CD4-positive, alpha-beta T cell treated with Interleukin-4 for 1 hour (primary cell): ENCODE measurements at places on chromosomes 6 and 20.

DNA sequence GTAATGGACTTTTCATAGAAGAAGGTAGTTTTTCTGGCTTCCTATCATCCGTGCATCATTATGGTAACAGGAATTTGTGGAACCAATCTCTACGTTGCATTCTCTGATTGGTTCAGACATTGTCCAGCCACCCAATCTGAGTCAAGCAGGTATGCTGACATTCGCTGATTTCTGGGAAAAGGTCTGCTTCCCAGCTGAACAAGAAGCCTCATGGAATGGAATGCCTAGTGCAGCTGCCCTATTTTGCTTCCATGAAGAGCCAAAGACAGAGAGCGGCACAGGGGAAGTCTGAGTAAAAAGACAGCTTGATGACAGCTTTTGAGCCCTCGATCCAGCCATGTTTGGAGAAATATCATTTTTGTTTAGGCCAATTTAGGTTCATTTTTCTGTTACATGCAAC lies 38.5 kb upstream of the TXLNB start:
- DNase-seq: no peak

GRCh38 chr6:15343490-15344191 lies 97.8 kb downstream of the JARID2 start:
- DNase-seq: no peak

DNA sequence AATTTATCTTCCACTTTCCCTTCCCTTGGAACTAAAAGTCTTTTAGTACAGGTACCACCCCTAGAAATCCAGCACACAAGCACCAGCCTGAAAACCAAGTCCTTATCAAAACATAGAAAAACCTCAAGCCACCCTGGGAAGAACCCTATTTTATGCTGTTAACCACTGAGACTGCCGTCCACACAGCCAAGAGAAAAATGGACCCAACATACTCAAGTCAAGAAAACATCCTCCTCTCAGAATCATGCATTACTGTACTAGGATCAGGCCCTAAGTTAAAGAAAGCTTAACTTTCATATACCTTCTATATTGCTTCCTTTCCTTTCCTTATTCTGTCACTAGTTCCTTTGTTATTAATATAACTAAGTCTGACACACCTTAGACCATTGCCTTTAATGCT lies 16.9 kb upstream of the GOPC start:
- no peak for DNase-seq

DNA sequence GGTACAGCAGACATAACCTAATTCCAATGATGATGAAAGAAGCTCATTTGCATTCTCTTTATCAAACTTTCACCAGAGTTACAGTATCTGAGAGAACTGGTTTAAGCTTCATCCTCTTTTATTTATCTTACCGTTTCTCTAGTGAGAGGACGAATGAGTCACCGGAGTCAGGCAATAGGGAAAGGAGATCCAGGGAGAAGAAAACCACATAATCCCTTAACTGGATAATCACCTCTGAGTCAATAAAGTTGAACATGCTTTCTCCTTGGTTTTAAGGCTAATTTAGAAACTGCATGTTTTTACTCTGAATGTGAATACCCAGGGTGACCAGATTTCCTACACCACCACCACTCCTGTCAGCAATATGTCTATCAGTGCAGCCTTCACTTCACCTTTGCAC lies 313.7 kb upstream of the TBX18 start:
- no peak for DNase-seq

DNA sequence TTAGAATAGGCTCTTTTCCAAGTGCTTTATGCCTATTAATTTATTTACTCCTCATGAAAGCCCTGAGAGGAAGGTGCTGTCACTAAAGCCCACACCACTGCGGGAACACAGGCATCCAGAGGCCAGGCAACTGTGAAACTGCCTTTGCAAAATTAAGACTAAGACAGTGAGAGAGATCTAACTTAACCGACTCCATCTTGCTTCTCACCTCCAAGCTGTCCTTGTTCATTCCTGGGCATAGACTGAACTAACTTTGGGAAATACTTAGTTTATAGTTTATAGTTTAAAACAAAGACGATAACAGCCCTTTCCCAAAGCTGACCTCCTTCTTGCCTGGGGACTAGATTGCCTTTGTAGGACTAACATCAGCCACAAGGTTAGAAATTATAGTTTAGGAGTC lies 80.1 kb downstream of the RSPH3 start:
- no peak for DNase-seq

- no peak for DNase-seq
These were observed 96.7 kb upstream of the ARG1 start for GRCh38 chr6:131476362-131476761.

- DNase-seq: no peak
These were observed 31.9 kb upstream of the FUCA2 start for GRCh38 chr6:143543435-143543834.

DNA sequence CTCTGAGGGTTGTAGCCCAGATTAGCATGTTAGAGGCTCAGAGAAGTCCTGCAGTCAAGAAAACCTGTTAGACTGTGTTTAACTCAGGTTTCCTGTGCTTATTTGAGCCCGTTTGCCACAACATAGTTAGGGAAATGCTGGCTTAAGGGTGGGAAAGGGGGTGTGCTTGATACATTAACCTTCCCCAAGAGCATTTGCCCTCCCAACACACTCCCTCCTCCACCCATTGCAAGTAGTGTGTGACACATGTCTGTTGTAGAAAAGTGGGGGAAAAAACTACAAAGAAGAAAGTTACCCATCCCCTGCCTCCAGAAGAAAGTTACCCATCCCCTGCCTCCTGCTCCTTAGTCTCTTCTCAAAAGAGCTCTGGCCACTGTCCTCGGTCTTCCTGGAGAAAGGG lies 36.8 kb upstream of the MRPS18A start:
- no peak for DNase-seq

- DNase-seq: no peak
These were observed 51.1 kb downstream of the MMS22L start for GRCh38 chr6:97231911-97232310.

DNA sequence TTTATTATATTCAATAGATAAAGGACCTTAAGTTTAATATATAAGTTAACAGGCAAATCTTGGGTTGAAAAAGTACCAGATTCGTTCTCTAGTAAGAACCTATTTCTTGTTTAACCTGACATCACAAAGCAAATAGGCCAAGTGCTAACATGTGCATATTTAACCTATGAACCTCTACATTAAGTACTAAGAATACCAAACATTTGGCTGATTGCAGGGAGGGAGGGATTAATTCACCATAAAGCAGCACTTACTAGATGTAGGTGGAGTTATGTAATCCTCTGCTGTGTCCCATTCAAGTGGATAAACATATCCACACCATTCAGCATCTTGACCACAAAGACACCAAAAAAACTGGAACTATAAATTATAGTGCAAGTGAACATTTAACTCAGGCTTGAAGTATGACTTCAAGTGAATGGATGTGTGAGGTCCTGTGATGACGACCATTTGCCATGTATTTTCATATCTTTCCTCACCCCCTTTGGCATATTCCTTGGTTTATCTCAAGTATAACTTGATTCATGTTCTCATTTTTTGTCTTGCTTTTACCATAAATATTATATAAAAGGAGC lies 10.2 kb downstream of the STX11 start:
- no peak for DNase-seq

- no peak for DNase-seq
These were observed 163.8 kb downstream of the AIG1 start for GRCh38 chr6:143224516-143224915.

DNA sequence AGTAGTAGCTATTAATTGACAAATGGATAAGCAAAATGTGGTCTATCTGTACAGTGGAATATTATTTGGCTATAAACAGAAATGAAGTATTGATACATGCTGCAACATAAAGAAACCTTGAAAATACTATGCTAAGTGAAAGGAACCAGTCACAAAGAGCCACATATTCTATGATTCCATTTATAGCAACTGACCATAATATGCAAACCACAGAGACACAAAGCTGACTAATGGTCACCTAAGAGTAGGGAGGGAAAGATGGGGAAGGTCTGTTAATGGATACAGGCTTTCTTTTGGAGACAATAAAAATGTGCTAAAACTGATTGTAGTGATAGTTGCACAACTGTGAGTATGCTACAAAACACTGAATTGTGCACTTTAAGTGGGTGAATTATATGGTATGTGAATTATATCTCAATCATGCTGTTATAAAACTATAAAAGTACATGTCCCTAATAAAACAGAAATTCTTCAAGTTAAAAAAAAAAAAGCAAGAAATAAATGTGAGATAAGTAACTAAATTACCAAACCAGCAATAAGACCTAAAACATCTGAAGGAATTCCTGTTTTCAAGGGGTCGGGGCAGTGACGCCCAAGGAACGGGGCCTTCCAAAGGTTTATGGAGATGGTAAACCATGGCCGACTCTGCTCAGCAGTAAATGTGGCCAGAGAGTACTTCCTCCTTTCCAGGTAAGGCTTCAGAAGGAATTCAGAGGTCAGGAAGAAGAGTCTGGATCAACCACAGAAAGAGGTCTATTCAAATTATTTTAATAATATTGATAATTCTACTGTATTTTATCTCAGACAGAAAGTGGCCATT lies 75.4 kb downstream of the ARHGAP18 start:
- DNase-seq: no peak

- DNase-seq: no peak
These were observed 66.4 kb upstream of the PRL start for GRCh38 chr6:22363166-22363713.

- DNase-seq: no peak
These were observed 421.9 kb downstream of the PREX1 start for GRCh38 chr20:48405909-48406308.

DNA sequence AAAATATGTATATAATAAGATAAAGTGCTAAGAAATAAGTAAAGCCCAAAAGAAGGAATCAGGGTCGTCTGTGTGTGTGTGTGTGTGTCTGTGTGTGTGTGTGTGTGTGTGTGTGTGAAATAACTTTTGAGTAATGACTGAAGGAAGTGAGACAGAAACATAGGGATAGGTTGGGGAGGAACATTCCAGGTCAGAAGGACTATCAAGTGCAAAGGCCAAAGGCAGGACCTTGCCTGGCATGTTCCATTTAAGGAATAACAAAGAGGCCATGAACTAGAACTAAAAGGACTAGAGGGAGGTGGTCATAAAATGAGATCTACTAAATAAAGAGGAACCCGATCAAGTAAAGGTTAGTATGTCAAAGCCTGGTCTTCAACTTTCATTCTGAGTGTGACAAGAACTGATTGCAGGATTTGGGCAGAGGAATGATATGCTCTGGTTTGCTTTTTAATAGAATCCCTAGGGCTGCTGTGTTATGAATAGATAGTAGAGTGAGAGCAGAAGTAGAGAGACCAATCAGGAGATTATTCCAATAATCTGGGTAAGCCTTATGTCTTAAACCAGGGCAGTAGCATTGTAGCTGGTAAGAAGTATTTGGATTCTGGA lies 6.9 kb downstream of the ENPP3 start:
- no peak for DNase-seq

- DNase-seq: no peak
These were observed 998 bp downstream of the BMP2 start for GRCh38 chr20:6768228-6769140.

GRCh38 chr20:38272398-38272797 lies 11.9 kb upstream of the KIAA1755 start:
- DNase-seq: no peak

DNA sequence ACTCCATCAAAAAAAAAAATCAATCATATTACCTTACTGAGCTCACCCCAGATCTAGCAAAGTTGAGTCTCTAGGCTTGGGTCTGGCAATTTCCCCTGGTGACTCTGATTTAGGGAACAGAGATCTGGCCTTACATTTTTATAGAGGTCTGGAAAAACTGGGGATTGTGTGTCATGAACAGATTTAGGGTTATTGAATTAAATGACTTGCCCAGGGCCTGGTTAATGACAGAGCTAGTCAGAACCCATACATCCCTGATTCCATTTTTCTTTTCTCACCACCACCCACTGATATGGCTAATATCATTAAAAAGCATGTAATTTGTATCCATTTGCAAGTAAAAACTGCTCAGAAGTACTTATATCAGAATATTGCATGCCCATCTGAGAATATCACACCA lies 163.4 kb upstream of the OGFRL1 start:
- no peak for DNase-seq

DNA sequence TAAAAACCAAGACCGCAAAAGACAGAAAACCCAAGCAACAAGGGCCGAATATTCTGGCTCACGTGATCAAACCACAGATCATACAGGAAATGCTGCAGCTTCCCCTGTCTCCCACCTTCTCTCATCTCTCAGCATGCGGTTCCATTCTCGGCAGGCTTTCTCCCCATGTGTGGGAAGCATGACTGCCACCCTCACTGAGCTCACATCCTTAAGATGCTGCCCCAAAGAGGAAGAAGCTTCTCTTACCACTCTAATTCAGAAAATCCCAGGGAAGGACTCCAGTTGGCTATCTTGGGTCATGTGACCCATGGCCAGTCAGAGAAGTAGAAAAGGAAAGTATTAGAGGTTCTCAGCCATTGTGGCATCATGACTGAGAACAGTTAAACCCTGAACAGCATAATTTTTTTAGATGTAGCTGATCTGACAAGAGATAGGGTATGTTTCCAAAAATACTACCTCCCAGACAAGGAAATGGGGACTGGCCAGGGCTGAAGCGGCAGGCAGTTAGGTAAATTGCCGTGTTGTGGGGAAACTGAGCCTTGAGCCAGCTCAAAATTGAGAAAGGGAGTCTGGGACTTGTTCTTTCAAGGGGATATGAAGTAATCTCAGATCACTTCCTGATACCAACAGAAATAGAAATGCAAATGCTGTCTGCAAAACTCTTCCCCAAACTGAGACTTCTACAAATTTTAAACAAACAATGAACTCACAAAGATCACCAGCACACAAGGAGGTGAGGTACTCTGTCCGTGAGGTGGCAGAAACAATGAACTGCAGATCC lies 37.1 kb upstream of the GRM4 start:
- DNase-seq: peak; percentile 83

- no peak for DNase-seq
These were observed 1.2 kb downstream of the SERPINB6 start for GRCh38 chr6:2970034-2970685.

- no peak for DNase-seq
These were observed 14.0 kb downstream of the HIVEP1 start for GRCh38 chr6:12026120-12026519.

GRCh38 chr6:5499644-5500306 lies 238.5 kb downstream of the FARS2 start:
- no peak for DNase-seq

- DNase-seq: no peak
These were observed 288.3 kb upstream of the ZNF337 start for GRCh38 chr20:25984933-25985332.

- DNase-seq: peak; percentile 29
These were observed 48.7 kb downstream of the AKIRIN2 start for GRCh38 chr6:87653074-87653962.

DNA sequence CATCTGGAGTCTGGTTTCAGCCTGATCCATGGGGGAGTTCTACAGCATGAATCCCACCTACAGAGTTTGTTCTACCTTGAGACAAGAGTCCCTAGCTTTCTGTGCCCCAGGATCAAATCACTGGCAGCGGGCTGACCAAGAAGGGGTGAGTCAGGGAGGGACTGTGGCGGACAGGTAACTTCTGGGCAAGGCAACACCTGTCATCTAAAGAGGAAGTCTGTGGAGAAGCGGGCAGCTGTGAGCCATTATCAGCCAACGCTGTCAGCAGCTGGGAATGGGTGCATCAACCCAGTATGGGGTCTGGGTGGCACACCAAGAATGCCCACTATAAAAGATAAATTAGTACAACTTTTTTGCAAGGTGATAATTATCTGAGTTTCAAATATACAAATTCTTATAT lies 45.9 kb downstream of the UBE3D start:
- DNase-seq: no peak
